ENCODE measurements at places on chromosomes 11 and 22. TPM values are rescaled to one million over a fixed set of nuclear protein-coding genes. Genes with fewer than 3 reads are reported as not detected.

IFITM1 gene
- total RNA-seq: 0.56 TPM

GAL3ST1 gene
- 9.9 TPM for total RNA-seq

LMO1 gene
- 2.6 TPM for total RNA-seq

CACNA1I gene
- 0.03 TPM for total RNA-seq

F2 gene
- total RNA-seq: 2.2 TPM

MYEOV gene
- 105 TPM for total RNA-seq

TRPM5 gene
- total RNA-seq: not detected

FREY1 gene
- 0.96 TPM for total RNA-seq

CSRP3 gene
- total RNA-seq: not detected

APOBEC3F gene
- 1.7 TPM for total RNA-seq

HORMAD2 gene
- not detected for total RNA-seq

SCN3B gene
- total RNA-seq: 0.13 TPM

ZNF280B gene
- total RNA-seq: 1.7 TPM

TIMP3 gene
- 1.1 TPM for total RNA-seq

MS4A4E gene
- not detected for total RNA-seq

TMPRSS13 gene
- total RNA-seq: not detected

KCNA4 gene
- total RNA-seq: not detected

All from A549 treated with GW870086 at 1 μM for 4 hours (cell line).